ENCODE measurements at places on chromosomes 3 and 15.

DNA sequence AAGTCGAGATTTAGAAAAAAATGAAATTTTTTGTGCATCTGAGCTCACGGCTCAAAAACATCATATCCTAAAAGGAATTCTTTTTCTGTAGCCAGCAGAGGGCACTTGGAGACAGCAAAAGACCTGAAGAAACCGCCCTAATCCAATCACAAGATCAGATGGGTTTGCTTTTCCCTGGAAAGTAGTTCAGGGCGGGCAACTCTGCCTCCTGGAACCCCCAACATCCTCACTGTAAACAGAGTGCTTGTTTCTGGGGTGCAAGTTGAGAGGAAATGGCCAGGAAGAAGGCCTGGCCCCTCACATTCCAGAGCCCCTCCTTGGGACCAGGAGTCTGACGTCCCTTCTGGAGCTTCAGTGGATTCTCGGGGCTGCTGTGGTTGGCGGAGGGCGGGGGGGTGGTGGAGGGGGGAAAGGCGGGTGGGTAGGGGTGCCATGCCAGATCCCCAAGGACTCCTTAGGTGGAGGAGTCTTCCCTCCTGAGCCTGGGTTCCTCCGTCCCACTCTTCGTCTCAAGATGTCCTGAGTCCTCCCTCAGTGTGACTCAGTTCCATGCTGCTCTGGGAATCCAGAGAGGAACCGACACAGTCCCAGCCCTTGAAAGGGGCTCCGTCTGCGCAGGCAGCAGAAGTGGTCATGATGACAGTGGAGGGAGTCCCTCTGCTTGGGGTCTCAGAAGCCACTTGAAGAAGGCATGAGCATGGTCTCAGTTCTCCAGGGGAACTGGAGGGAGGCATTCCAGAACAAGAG lies 35.9 kb downstream of the CCK start:
- DNase-seq: peak; percentile 22

GRCh38 chr3:104388619-104389018 lies 978.1 kb upstream of the ALCAM start:
- DNase-seq: peak; percentile 12

DNA sequence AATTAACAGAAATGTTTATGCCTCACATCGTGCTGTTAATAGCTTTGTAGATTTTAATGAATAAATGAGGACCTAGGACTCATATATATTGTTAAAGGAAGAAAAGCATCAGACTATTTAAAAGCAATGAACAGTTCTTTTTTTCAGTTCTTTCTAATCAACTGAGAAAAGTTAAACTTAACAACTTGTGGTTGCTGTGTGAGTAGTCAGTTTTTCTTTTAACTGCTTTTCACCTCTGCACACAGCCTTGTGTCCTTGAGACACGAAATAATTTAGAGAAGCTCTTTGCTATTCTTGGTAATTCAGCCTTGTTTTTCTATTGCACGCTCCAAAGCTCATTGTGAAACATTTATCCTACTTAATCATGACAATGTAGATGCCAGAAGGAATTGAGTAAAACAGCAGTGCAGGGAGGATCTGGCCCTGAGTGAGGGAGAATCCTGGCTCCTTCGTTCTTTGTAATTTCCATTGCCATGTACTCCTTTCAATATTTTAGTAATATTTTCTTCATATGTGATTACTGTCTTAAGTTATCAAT lies 499.0 kb downstream of the PYDC2 start:
- no peak for DNase-seq

DNA sequence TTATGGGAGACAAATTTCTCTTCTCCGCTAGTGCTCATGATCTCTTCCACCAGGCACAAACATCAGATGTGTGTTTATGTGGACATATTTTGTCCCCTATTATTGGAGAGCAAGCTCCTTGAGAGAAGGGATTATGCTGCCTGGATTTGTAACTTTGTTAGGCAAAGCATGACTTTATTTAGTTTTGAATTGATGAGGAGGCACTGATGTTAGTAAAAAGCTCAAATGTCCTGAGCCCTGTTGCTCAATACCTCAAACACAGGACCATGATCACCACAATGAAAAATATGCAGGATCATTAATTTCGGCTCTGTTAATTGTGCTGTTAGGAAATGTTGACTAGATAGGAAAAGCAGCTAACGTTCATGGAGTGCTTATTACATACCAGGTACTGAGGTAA lies 29.1 kb downstream of the SCG5 start:
- DNase-seq: no peak

DNA sequence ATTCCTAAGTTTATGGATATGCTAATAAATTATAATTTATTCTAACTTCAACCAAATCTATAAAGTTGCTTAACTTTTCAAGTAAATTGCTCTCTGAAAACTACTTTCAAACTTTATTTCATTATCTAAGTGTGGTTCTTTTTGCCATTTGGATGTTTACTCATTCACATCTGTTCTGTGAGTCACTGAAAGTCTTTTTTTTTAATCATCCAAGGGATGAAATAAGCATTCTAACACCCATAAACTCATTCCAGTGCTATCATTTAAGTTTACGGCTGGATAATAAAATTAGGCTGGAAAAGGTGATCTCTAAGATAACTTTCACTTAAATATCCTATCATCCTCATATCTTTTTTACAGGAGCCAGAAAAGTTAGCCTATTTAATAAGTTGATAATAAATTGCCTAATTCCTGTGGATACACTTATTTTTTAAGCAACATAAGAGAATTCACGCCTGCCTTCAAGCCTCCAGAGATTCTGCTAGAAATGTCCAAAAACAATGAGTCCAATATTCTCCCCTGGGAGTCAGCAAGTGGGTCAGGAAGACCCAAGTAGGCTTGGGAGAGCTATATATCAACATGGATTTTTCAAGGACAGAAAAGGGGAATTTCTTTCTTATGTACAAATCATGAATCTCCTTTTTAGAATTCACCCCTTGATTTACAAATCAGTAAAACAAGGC lies 25.8 kb downstream of the SCG3 start:
- DNase-seq: no peak

- DNase-seq: no peak
Measured at GRCh38 chr15:51483985-51484384, 138.6 kb downstream of the DMXL2 start.

DNA sequence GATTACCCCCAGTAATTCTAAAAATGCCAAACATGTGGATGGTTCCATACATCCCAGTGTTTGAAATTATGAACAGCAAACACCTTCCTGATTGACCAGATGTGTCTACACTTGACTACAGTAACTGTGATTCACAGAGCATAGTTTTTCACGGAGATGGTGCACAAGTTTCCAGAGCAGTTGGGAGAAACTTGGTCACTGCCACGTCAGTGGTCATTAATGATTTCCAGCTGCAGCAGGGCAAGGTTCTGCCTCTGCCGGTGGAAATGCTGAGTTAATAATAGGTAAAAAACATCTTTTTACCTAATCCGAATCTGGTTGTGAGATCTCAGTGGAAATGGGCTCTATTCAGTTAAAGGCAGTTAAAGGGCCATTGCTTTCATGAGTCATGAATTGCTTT lies 154.1 kb upstream of the FEZF2 start:
- DNase-seq: peak; percentile 43

- DNase-seq: no peak
Measured at GRCh38 chr3:126961191-126961790, 21.6 kb upstream of the PLXNA1 start.

DNA sequence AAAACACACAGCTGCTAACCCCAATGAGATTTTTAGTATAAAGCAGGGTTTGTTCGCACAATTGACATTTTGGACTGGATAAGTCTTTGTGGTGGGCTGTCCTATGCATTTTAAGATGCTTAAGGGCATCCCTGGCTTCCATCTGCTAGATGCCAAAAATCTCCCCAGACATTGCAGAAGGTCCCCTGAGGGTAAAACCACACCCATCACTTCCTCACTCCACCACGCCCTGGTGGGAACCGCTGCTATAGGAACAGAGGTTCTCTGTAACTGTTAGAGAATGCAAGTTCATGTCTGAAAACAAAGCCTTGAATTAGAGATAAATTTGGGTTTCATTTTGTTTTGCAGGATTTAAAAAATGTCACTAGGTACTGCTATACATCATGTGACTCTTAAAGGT lies 67.7 kb downstream of the ARHGEF26 start:
- DNase-seq: no peak

DNA sequence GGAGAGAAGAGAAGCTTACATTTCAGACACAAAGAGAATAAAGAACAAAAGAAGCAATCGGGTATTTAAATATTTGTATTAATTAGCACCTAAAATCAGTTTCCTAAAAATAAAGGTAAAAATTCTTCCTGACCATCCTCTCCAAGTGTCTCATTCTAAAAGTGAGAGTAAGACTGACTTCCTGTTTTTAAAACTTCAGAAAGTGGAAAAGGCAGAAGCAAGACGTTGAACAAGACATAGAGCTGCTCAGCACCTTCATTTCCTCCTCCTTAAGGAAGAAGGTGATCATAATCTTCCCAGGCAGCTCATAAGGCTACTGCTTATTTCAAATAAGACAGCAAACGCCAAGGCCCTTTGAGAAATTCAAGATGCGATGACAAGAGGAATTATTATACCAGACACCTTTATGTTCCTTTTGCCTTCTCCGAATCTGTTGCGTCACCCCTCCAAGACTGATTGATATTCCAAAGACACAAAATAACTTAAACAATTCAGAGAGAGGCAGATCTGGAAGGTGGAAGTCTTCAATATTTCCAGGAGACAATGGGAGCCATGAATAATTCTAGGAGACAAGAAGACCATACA lies 238.8 kb upstream of the TLE3 start:
- no peak for DNase-seq

DNA sequence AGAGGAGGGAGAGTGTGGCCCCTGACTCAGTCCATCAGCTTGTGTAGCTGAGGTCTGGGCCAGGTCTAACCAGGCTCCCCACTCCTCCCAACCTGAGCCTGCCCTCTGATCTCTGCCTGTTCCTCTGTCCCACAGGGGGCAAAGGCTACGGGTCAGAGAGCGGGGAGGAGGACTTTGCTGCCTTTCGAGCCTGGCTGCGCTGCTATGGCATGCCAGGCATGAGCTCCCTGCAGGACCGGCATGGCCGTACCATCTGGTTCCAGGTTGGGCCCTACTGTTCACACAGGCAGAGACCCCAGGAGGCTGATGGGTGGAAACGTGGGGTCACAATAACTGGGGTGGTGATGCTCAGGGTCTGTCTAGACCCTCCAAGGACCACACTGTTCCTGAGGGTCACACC lies 6.8 kb downstream of the NEIL1 start:
- no peak for DNase-seq

DNA sequence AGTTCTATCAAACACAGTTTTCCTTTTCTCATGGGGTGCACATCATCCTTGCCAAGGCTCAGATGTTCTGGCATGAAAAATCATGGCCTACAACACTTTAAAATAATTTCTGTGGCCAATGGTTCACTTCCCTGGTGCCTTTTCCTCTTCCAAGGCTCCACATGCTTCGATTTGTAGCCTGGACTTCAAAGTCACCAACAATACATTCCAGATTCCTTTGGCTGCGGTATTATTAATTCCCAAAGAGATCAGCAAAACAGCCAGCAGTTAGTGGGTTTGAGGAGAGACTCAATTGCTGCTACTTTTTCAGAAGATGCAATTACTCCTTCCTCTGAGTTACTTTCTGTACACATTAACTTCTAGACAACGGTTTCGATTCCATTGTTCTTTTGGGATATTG lies 80.3 kb upstream of the CCDC80 start:
- no peak for DNase-seq

DNA sequence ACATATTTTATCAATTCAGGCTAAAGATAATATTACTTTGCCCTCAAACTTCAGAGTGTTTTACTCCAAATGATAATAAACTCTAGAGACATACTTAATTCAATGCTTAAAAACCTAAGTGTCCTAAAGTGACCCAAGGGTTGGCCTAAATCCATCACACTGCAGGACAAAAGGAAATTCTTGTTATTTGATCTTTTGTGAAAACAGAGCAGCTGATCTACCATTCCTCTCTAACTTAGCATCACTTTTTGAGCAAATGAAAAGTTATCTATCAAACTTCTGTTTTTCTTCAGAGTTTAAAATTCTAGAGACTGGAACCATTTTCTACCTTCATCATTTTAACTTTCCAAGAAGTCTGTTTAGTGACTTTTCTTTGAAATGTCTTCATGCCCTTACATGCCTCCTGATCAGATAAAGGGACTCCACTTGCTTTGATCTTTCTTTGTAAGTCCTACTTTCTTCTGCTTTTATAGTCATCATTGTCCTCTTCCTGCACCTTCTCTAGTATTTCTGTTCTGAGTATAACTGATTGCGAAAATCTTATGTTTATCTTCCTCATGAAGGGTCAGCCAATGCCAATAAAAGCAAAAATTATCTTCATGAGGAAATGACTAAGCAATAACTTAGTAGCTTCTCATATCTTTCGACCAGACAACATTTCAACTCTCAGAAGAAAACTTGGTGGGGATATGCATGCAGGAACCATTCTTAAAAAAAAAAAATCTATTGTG lies 378.7 kb upstream of the TGFBR2 start:
- DNase-seq: no peak

DNA sequence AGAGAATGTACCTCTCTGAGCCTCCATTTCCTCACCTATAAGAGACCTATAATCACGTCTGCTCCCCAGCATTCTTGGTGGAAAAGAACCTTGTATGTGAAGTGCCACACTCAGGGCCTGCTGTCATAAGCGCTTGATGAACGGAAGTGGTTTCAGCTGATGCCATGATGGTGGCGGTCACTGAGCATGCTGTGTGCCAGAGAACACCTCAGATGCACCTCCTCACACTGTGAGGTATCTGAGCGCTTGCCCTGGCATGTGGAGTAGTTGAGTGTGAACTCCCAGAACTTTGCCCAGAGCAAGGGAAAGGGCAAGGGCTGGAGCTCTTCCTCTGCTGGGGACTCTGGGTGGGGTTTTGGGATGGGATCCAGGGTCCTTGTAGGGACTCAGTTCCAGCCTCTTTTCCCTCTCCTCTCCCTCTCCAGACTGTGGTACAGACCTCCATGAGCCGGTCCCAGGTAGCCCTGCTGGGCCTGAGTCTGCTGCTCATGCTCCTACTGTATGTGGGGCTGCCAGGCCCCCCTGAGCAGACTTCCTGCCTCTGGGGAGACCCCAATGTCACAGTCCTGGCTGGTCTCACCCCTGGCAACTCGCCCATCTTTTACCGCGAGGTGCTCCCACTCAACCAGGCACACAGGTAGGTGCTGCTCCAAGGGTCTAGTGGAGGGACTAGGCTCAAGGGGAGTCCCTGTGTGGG lies 2.7 kb downstream of the ABHD14A start:
- no peak for DNase-seq

DNA sequence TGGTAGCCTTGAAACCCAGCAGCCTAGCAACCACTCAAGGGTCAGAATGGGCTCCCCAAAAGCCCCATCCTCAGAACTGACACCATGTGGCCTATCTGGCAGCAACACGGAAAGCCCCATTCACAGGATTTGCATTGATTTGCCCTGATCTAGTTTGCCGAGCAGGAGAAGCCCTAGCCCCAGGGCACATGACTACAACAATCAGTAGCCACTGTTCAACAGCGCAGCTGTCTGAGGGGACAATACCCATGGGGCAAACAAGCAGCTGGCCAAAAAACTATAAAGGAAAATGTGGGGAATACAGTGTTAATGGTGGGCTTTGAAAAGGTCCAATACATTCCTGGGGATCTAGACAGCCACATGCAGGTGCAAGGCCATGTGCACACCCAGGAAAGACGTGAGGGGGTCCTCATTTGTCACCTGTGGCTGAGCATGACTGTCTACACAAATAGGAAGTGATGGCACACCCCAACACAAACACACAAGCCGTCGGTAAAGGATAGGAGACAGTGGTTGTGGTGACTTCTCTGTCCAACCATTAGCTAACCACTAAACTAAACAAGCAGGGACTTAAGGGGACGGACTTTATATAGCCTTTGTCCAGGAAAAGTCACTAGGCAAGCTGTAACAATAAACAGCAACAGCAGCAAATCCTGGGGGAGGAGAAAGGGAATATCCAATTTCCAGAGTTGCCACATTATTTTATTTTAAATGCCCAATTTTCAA lies 113.7 kb downstream of the LRIG1 start:
- no peak for DNase-seq

GRCh38 chr15:35751413-35752133 lies 205.6 kb upstream of the DPH6 start:
- peak; percentile 87 for DNase-seq

Measured in BE2C (cell line).